ENCODE measurements at places on chromosomes 2 and 18.

DNA sequence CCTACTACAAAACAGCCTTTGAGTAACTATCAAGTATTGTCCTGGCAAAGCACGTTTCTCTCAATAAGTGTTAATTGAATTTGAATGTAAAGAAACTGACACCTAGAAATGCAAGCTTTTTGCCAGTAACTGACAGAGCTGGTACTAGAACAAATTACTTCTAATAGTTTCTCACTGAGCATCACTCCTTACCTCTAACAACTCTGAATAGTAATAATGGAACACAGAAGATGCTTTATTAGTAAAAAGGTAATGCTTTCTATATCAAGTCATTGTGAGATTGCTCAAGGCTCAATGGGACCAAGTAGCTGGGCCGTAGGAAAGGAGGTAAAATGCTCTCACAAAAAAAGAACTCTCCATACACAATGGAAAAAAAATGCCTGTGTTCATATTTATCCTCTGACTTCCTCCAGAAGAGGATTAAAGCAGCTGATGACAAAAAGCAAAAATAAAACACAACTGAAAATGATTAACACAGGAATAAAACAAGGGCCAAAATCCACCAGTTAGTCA, 11.8 kb downstream of the RASGRP3 start:
- DNase-seq, result no peak

GRCh38 chr2:170815311-170815710, 1.4 kb upstream of the GAD1 start:
- DNase-seq, result no peak

DNA sequence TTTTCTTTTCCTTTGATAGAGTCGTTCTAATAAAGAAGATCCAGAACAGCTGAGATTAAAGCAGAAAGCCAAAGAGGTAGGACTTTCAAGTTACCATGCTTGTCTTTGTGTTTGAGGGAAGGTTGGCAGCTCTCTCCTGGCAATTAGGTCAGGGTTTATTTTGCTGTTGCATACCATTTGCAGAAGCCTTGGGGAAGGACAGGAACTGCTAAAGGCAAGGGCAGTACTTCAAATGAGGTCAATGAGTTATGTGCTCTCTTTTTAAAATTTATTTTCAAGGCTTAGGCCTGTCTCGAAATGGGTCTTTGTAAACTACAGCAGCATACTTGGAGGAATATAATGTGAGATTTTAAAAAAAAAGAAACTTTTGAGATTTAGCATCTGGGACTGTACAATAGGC, 108.9 kb downstream of the TAF4B start:
- no peak for DNase-seq

DNA sequence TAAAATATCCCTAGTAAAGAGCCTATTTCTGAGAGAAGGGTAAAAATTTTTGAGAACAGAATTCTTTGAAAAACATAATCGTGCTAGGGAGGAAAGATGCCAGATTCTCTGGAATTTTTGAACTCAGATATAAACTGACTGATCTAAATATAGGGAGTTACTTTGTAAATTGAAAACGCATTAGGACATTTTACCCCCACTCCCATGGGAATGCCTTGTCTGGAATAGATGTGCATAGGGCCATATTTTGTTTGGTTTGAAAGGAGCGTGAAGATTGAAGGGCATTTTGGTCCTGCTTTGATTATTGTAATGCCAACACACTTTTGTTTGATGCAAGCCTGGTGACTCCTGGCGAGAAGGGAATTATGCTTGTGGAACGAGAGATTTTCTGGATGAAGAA, 158.7 kb upstream of the DPP10 start:
- no peak for DNase-seq

GRCh38 chr2:56364902-56365301, 181.1 kb downstream of the CCDC85A start:
- no peak for DNase-seq
